ENCODE measurements at places on chromosomes 4 and X. TPM values are rescaled to one million over a fixed set of nuclear protein-coding genes. Genes with fewer than 3 reads are reported as not detected.

ATP5ME gene
- total RNA-seq: 8.0 TPM

DNA sequence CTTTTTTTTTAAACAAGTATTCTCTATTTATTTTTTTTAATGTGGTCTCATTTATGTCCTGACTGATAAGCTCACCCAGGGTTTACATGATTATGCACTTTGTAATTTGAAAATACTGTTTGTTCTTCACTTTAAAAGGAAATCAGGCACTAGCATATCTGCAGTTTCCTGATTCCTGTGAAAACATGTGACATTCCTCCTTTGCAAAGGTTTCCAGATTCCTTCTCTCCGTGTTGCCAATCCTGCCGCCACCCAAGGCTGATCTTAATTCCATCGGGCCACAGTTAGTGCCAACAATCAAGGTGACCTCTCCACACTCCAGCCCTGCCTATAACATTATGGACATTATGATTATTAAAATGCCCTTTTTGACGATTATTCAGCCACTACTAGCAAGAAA lies 225.4 kb downstream of the PCDH7 start:
- peak; percentile 67 for DNase-seq

GRCh38 chr4:129176864-129177263 lies 80.9 kb downstream of the C4orf33 start:
- no peak for DNase-seq

DNA sequence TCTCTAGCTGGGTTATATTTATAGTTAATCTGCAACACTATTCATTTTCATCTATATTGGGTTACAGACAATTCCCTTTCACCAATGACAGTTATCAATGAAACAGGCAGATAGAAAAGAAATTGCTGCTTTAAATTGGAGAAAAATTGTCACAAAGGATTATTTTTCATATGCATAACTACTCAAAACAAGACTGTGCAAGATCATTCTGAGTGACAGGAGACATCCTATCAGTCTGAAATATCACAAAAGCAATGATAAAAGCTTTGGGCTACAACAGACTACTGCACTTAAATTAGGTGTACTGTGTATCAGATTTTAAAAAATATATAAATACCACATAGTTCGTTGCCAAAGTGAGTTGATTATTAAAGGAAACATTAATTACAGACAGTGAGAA lies 722.6 kb downstream of the ARAP2 start:
- DNase-seq: no peak

DNA sequence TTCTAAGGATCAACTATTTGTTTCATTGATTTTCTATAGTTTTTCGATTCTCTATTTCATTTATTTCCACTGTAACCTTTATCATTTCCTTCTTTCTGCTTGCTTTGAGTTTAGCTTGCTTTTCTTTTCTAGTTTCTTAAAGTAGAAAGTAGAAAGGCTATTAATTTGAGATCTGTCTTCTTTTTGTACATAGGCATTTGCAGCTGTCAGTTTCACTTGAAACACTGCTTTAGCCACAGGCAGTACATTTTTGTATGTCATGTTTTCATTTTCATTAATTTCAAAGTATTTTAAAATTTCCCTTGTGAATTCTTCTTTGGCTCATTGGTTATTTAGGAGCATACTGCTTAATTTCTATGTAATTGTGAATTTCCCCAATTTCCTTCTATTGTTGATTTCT lies 152.2 kb downstream of the SH3KBP1 start:
- DNase-seq: no peak

DNA sequence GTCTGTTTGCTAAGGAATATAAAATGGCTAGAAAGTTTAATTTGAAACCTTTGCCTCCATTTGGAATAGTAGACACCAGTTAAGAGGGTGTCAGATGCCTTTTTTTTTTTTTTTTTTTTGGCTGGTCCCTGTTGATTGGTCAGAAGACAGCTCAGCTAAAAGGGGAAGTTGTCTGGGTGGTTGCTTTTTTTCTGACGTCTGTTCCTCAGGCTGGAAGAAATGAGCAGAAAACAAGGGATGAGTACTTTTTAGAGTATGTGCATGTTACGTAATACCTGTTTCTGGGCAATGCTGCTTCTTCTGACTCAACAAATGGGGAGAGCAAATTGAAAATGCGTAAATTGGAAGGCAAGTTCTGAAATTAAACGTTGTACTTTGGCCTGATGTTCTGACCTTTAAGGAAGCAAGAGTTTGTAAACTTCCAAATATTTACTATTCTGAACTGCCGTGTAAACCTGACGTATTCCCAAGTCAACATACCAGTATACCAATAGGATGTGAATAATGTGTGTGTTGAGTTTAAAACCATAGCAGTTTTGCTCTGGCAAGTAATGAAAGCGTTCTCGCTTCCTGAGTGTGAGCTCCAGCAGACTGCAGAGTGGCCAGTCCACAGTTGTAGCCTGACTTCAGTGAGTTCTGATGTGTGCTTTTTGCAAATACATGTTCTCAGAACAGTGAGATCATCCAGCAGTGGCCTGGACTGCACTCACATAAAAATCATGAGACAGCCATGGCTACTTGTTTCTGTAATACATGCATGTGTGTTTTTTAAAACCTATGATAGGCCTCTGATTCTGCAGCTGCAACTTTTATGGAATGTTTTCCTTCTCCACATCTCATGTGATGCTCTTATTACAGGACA lies 1.7 kb downstream of the SAT1 start:
- no peak for DNase-seq

ZMAT1 gene
- 7.3 TPM for total RNA-seq

Measured in stomach (tissue), 19 donors.